ENCODE measurements at places on chromosomes 6 and 20. TPM values are rescaled to one million over a fixed set of nuclear protein-coding genes. Genes with fewer than 3 reads are reported as not detected.

GRCh38 chr6:147530132-147531060 lies 21.9 kb downstream of the SAMD5 start:
- no peaks in the 10 kb centered on the region for H3K27me3 ChIP-seq
- no peak overlapping the region for H3K27ac ChIP-seq
- DNase-seq = no peak
- peak overlapping the region; percentile 0 for H3K4me3 ChIP-seq
- no peaks in the 10 kb centered on the region for H3K4me1 ChIP-seq

GRCh38 chr6:16345449-16346330 lies 107.3 kb downstream of the GMPR start:
- H3K4me3 ChIP-seq = no peak overlapping the region
- no peak for DNase-seq
- no peak overlapping the region for H3K27ac ChIP-seq
- H3K27me3 ChIP-seq = no peaks in the 10 kb centered on the region

- no peak overlapping the region for H3K27ac ChIP-seq
- DNase-seq = no peak
- no peaks in the 10 kb centered on the region for H3K36me3 ChIP-seq
Observed at GRCh38 chr6:11947575-11947974, 64.5 kb upstream of the HIVEP1 start.

DNA sequence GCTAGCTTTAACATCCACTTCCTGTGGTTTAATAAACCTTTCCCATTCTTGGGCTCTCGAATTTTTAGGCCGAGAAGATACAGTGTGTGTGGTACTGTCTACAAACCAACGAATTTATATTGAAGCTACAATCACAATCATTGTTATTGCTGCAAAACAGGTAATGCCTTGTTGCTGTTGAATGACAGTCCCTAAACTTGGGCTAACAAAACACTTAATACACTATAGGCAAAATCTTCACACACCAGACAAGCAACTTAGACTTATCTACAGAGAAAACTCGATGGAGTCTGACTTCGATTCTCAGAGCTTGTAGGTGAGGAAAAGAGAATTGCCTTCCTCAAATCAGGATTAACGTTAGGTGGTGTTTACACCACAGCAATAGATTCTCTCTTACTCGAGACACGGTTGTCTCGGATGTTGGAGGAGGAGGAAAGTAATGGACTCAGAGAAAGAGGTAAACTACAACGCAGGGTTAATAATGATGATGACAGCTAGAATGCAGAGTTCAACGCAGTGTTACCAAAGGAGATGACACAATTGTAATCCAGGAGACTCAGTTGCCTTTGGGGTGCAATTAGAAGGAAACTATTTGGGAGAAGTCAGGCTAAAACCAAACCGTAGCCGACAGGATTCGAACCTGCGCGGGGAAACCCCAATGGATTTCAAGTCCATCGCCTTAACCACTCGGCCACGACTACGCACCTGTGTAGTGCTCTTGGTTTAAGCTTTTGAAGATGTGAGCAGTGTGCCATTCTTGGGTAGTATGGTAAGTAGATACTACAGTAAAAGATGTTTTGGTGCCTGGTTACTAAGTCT lies 32.5 kb upstream of the ZNF184 start:
- no peaks in the 10 kb centered on the region for H3K27me3 ChIP-seq
- DNase-seq = peak; percentile 63
- no peak overlapping the region for H3K4me3 ChIP-seq
- no peaks in the 10 kb centered on the region for H3K4me1 ChIP-seq
- no peak overlapping the region for H3K27ac ChIP-seq

DNA sequence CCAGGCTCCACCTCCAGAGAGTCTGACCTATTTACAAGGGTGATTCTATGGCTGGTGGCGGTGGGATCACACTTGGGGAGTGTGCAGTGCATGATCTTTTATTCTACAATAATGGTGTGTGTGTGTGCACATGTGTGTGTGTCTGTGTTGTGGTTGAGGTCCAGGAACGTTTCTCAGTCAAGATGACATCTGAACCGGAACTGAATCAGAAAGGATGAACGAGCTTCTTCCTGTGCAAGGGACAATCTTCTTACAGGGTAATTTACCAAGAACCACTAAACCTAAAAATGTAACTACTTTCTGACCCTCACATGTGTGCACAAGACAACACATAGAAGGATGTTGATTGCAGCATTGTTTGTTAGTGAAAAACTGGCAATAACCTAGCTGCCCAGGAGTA lies 8.6 kb downstream of the MMP9 start:
- DNase-seq = no peak
- no peak overlapping the region for H3K27ac ChIP-seq
- no peak overlapping the region for H3K4me3 ChIP-seq
- H3K36me3 ChIP-seq = no peaks in the 10 kb centered on the region
- H3K27me3 ChIP-seq = no peaks in the 10 kb centered on the region
- H3K4me1 ChIP-seq = no peaks in the 10 kb centered on the region

DNA sequence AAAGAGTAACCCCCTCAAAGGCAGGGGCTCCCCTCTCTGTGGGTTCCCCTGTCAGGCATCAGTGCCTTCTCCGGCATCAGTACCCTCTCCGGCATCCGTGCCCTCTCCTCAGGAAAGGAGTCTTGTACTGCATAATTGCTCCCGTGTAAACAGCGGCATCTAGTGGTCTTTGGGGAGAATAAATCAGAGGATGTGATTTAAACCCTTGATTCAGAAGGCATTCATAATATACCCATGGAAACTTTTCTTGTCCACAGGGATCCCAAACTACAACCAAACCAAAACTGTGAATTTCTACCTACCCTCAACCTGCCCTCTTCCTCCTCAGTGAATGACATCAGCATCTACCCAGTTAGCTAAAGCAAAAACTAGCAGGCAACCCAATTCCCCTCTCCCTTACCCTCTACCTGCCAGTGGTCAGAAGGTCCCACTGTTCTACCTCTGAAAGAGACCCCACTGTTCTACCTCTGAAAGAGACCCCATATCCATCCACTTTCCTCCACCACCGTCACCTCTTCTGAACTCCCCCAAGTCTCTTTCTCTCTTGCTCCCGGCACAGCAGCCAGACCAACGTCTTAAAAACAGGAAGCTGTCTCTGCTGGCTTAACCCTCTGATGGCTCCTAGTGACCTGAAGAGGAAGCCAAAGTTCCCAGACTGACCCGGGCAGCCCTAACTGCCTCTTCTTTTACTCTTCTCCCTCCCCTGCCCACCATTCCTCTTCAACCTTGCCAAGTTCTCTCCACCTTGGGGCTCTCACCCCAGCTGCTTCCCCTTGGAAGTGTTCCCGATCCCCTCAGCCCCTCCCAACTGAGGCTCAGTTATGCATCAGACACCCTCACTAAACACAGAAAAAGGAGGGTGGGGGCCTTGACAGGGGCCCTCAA lies 27.2 kb downstream of the UBE2V1 start:
- DNase-seq = peak; percentile 73
- H3K36me3 ChIP-seq = peaks cover 31% of the 10 kb centered on the region
- H3K27me3 ChIP-seq = no peaks in the 10 kb centered on the region
- peak overlapping the region; percentile 4 for H3K4me3 ChIP-seq

- H3K27me3 ChIP-seq = no peaks in the 10 kb centered on the region
- H3K4me3 ChIP-seq = no peak overlapping the region
- H3K27ac ChIP-seq = peak overlapping the region; percentile 86
- H3K36me3 ChIP-seq = no peaks in the 10 kb centered on the region
Observed at GRCh38 chr6:157242791-157243190, 80.5 kb downstream of the TMEM242 start.

DNA sequence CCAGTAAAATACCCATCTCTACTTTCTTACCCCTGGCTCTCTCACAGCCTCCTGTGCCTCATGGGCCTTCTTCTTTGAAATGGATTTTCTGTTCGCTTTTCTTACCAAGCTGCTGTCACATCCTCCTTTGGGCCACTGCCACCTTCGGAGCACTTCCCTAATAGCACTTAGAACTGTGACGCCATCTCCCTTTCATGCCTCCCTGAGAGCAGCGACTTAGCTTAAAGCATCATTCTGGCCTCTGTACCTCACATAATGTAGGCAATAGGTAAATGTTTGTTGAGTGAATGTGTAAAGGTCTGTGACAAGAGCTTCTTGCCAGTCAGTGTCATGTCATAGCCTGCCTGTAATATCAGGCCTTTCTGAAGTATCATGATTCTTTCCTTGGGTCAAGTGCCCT lies 78.8 kb downstream of the ADGRG6 start:
- no peak overlapping the region for H3K4me3 ChIP-seq
- H3K27ac ChIP-seq = no peak overlapping the region
- H3K27me3 ChIP-seq = no peaks in the 10 kb centered on the region
- no peaks in the 10 kb centered on the region for H3K36me3 ChIP-seq

DNA sequence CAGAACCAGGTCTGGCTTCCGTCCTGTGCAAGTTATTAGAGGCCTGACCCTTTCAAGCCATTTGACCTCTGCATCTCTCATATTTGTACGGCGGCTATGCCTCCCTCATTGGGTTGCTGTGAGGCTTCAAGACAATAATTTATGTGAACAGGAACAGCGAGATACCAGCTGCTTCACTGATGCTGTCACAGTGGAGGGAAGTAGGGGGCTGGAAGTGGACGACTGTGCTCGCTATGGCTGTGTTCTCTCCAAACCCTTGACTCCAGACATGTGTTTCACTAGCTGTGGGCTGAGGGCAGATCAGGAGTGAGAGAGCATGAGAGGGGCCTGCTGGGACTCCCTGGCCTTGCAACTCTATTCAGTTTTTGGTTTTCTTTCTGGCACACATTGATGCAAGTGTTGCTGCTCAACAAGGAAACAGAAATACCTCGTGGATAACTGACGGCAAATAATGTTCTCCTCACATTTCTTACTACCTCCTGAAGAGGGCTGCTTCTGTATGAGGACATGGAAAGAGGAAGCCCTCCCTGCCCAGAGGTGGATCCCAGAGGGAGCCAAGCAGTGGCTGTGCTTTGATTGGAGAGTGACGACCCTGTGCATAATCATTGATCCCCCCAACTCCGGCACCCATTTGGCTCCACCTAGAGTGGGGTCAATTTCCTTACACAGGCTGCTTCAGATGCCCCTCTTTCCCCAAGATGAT lies 34.7 kb upstream of the SCP2D1 start:
- no peak overlapping the region for H3K4me3 ChIP-seq
- DNase-seq = no peak
- H3K36me3 ChIP-seq = no peaks in the 10 kb centered on the region
- H3K27ac ChIP-seq = no peak overlapping the region
- H3K27me3 ChIP-seq = no peaks in the 10 kb centered on the region

DNA sequence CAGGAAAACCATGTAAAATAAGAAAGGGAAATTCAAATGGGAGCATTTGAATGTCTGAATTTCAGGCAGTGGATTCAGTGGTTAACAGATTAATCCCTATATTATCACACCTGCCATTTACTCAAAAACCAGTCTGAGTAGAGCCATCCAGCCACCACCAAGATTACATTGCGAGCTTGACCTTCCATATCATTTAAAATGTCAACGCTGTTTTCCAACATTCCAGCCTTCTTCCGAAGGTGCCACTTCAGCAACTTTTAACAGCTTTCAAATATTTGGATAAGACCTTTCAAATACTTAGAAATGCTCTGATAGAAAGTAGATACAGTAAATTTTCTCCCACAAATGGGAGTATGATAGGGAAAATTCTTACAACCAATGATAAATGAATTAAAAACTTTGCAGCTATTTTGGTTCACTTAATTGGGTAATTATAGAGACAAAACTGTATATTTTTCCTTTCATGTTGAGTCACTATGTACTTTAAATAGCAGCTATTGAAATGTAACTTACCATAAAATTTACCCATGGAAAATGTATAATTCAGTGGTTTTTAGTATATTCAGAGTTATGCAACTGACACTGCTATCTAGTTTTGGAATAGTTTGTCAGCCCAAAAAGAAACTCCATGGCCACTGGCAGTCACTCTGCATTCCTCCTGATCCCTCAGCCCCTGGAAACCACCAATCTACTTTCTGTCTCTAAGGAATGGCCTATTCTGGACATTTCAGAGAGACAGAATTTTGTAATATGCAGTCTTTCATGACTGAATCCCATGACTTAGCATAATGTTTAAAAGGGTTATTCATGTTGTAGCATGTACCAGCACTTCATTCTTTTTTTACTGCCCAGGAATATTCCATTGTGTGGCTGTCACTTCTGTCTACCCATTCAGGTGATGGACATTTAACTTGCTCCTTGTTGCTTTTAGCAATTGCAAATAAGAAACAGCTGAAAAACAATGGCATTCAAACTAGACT lies 21.5 kb downstream of the EZR start:
- DNase-seq = no peak
- peak overlapping the region; percentile 66 for H3K27ac ChIP-seq
- H3K27me3 ChIP-seq = no peaks in the 10 kb centered on the region
- H3K36me3 ChIP-seq = no peaks in the 10 kb centered on the region

DNA sequence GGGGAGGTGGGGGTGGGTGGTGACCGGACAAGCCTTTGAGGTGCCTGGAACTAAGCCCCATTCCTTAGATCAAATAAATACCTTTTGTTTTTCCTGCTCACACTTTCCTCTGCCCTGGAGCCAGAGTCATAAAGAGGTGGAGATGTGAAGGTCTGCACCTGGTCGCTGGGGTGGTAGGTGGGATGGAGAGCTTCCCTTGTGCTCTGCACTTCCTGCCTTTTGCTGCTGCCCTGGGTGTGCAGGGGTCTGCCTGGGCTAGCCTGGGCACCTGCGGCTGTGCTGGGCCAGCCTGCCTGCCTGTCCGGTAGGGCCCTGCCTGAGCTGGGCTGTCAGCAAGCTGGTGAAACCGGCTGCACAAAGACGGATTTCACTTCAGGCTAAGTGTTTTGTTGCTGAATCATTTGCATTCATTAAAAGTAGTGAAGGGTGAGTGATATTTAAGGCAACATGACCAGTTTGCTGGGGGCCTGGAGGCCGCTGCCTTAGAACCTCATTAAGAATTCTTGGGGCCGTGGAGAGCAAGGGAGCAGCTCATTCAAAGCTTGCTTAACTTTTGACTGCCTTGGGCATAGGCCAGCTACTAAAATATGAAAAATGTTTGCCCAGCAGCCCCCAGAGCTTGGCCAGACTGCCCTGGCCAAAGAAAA lies 20.5 kb downstream of the PTK7 start:
- no peak overlapping the region for H3K27ac ChIP-seq
- DNase-seq = no peak
- H3K27me3 ChIP-seq = no peaks in the 10 kb centered on the region
- H3K4me3 ChIP-seq = no peak overlapping the region

- H3K36me3 ChIP-seq = no peaks in the 10 kb centered on the region
- no peaks in the 10 kb centered on the region for H3K4me1 ChIP-seq
- H3K27ac ChIP-seq = no peak overlapping the region
- no peaks in the 10 kb centered on the region for H3K27me3 ChIP-seq
- H3K4me3 ChIP-seq = no peak overlapping the region
Observed at GRCh38 chr6:104332364-104332763, 527.4 kb downstream of the HACE1 start.

C6orf141 gene
- 8.6 TPM for total RNA-seq

TRMT11 gene
- 51.3 TPM for total RNA-seq

DDX43 gene
- total RNA-seq = not detected

CENPW gene
- 3.3 TPM for total RNA-seq

SLC25A27 gene
- total RNA-seq = 57.8 TPM

ENPP5 gene
- 2.9 TPM for total RNA-seq

IRAK1BP1 gene
- 2.8 TPM for total RNA-seq

C20orf144 gene
- not detected for total RNA-seq

Data from Peyer's patch (tissue), 4 donors.